Frontal cortex (tissue), 4 donors: ENCODE measurements at places on chromosomes 13 and 19.
A peak's percentile ranks its signal among the peaks of the same experiment; 100 is the strongest.

- DNase-seq, result no peak
Measured at GRCh38 chr19:5032101-5032967, 63.4 kb downstream of the KDM4B start.

DNA sequence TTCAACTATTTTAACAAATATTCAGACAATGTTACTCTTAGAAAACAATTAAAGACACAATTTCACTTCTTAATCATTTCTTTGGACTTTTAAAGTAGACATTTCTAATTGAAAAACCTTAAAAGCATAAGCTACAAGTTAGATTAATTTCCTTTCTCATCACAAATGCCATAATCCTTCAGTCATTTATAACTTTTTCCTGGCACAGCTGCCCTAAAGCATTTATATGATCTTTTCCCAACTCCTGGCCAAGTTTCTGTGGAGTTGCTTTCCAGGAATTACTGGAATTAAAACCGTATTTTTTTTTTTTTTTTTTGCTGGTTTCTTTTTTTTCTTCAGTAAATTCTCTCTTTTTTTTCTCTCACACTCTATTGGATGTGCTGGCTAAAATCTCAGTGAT is 615.9 kb downstream of the TBC1D4 start:
- DNase-seq, result no peak

- DNase-seq, result no peak
Measured at GRCh38 chr19:1851654-1852580, 3.6 kb upstream of the REXO1 start.

- DNase-seq, result no peak
Measured at GRCh38 chr13:60164234-60164889, 634 bp upstream of the DIAPH3 start.

DNA sequence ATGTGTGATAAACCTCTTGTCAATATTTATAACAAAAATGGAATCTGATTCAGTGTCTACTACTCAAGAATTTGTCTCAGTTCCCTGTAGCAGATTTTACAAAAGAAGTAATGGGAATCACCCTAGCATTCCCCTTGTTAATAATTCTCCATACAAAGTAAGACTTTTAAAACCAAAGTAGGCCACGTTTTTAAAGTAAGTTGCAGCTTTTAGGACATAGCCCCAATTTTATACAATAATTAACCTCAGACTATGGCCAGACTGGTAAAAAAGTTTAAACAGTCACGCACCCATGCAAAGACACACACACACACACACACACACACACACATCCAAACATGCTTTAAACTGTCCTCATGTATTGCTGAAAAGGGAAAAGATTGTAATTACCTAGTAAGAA is 589.9 kb downstream of the PCDH9 start:
- no peak for DNase-seq

DNA sequence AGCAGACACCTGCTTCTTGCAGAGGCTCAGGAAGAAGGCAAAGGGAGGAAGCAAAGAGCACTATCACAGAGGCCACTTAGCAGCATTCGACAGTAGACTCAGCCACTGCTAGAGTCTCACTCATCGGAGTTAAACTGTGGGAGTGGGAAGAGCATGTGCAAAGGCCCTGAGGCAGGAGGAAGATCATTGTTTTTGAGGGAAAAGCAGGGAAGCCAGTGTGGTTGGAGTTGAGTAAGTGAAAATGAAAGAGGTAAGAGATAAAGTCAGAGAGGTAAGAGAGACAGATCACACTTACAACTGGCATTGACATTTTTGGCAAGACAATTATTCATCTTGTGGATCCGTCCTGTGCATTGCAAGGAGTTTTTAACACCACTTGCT is 41.1 kb upstream of the CEACAM20 start:
- DNase-seq, result no peak

DNA sequence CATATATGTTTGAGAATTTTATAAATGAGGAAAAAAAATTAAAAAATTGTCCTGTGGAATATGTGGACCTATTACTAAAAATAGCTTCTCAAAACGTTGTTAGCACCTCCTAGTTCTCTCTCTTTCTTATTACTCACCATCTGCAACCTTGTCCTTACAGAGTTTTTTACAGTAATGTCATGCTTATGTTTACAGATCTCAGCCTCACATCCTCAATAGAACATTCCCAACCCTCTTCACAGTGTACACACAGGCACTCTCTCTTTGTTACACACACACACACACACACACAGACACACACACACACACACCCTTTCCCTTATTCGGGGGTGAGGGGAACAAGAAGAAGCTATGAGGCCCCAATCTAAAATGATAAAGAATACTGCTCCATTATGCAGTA is 197.7 kb downstream of the SLITRK6 start:
- DNase-seq, result no peak

- DNase-seq, result no peak
Measured at GRCh38 chr19:43407416-43408005, 7.2 kb upstream of the TEX101 start.

DNA sequence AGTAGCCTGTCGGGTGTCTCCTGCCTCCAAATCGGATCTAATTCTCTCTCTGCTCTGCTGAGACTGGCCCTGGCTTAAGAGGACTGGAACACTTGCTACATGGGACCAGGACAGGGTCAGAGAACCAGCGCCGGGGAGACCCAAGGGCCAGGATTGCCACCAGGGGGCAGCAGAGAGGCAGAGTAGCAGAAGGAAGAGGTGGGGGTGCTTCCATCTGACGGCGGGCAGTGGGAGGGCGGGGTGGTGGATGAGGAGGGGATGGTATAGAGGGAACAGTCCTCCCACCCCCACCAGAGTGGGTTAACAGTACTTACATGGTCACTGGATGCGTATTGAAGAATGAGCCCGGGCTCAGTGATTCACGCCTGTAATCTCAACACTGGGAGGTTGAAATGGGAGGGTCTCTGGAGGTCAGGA is 11.9 kb downstream of the SELENOW start:
- DNase-seq, result peak; percentile 71

- no peak for DNase-seq
Measured at GRCh38 chr19:12664406-12665280, 1.9 kb downstream of the MAN2B1 start.

DNA sequence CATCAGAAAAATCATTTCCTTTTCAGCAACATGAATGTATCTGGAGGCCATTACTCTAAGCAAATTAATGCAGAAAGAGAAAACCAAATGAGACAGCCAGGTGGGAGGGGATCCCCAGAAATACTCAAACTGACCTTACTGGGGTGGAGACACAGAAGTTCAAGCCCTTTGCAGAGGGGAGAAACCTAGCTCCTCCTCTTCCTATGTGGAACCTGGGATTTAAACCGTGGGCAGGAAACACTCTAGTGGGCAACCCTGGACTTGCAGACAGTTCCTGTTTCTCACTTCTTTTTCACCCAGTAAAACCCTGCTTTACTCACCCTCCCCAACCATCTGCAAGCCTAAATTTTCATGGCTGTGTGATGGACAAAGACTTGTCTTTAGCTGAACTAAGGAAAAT is 61.3 kb downstream of the SLITRK6 start:
- no peak for DNase-seq

DNA sequence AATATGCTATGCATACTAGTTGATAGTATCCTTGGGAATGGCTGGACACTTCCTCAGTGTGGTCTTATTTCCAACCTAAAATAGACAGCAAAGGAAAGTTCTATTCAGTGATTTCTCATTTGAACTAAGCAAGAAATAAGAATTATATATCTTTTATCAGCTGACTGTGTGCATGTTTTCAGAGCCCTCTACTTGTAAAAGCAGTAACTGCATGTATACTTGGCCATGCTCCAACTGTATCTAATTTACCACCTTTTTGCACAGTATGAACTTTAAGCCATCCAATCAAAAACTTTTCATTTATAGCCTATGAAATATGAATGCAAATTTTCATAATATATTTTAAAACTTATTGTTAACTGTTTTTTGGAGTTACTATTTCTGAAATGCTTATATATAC is 136.4 kb upstream of the PCDH9 start:
- DNase-seq, result no peak

- DNase-seq, result no peak
Measured at GRCh38 chr19:19475849-19476828, 39.2 kb downstream of the TSSK6 start.

DNA sequence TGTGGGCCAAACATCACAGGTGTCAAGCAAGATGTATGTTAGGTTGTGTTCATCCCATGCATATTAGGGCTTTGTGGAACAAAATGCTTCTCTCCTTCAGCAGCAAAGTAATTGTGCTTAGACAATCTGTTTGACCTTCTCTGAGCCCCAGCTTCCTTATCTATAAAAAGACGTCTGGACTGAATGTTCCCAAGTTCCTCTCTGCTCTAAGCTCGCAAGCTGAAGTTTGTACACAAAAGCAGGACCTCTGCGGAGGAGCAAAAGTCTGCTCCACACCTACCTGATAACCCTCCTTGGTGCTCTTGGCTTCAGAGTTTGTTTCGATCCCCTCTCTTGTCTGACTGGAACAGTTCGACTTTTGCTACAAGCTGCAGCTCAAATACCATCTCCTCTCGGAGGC is 95.7 kb upstream of the UBL3 start:
- no peak for DNase-seq

GRCh38 chr13:39676315-39676876 is 20.9 kb downstream of the COG6 start:
- no peak for DNase-seq

- DNase-seq, result no peak
Measured at GRCh38 chr13:113805431-113806103, 46.5 kb downstream of the TMEM255B start.

- no peak for DNase-seq
Measured at GRCh38 chr13:41622432-41623429, 165.4 kb downstream of the RGCC start.

- no peak for DNase-seq
Measured at GRCh38 chr13:76016799-76017400, 380.8 kb downstream of the LMO7 start.

DNA sequence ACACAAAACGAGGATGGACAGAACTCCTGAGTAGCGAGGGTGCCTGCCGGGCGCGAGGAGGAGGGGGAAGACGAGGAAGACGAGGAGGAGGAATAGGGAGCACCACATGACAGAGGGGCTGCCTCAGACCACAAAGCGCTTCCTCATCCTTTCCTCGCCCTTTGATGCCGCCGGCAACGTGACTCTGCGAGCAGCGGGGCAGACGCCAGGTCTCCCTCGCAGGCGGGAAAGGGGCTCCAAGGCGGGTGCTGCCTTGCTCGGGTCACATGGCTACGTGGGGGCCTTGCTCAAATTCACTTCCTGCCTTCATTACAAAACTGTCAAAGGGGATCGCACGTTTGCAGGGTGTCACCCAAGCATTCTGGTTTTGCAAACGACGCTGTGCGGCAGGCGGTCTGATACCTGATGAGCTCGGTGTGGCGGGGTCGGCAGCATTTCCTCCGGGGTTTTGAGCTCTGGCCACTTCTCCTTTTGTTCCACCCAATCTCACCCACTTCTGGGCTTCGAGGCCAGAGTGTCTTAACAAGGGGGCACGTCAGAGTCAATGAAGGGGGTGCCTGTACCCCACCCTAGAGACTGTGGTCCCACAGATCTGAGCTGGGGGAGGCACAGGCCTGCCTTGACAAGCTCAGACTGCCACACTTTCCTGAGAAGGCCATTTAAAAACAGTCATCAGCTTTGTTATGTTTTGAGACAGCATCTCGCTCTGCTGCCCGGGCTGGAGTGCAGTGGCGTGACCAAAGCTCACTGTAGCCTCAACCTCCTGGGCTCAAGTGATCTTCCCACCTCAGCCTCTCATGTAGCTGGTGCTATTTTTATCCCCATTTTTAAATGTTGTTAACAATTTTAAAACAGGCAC is 14.9 kb downstream of the MAP2K2 start:
- no peak for DNase-seq

GRCh38 chr13:100534147-100534843 is 54.3 kb downstream of the GGACT start:
- DNase-seq, result no peak

DNA sequence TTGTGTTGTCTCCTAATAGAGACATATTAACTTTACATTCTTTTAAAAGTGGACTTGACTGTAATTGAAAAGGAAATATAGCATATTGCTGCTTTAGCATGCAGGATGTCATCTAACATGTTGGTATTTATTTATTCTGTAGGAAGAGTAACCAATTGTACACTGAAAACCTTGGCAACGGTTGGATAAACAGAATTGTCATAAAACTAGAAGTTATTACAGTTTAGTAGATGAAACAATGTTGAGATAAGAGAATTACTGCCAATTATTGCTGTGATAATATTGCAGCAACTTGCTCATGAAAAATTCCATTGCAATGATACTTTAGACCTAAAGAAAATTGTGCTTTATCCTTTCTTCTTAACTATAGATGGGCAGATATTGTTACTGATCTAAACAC is 7.6 kb upstream of the ERCC5 start:
- DNase-seq, result no peak

DNA sequence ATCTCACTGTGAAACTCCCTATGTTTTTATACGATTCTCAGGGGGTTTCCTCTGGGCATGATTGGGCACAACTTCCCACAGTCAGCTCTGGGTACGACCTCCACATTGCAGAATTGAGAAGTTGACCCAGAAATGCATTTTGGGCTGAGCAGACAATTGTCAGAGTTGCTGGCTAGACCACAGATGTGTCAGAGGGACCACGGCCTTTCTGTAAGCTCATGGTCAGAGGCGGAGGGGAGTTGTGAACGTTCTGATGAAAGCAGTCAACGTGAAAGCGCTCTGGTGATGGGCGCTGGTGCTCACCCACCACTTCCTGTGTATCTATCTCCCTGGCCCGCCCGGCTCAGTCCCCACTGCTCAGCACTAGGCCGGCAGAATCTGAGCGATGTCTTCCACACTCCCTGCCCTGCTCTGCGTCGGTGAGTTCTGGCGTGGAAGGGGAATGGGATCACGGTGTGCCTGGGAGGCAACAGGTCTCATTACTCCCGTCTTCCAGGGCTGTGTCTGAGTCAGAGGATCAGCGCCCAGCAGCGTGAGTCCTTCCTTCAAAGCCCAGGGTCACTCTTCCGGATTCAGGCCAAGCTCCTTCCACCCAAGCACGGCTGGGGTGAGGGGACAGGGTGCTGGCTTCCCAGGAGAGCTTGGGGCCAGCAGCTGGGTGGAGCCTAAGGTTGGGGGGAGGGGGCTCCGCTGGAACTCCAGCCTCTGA is at the start of gene NCR1:
Gene NCR1 (plus strand): TSS at position 346 of the 709 bp plus-strand sequence. CDS start 40 bp downstream, at position 386.
- DNase-seq, result no peak

GRCh38 chr19:17909003-17909732 is 23.6 kb upstream of the CCDC124 start:
- DNase-seq, result no peak

DNA sequence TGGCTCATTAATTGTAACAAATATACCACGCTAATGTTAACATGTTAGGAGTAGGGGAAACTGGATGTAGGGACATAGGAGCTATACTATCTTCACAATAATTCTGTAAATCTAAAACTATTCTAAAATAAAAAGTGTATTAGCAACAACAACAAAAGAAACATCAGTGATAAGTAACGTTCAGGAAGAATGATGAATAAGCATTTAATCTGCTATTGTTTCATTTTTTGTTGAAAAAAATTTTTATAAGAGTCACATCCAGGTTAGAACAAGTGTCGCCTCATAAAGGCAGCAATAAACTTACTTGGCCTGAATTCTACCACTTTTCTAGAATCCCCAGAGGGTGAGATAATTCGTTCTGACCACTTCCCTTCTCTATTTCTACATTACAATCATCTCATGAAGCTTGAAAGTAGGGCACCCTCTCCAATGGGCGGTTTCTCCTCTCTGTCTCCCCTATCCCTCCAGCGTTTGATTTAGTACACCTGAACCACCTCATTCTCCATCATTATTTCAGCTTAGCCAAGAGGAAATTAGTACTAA is 253.1 kb upstream of the IPO5 start:
- DNase-seq, result no peak

- no peak for DNase-seq
Measured at GRCh38 chr13:20491926-20492435, 33.7 kb downstream of the CRYL1 start.
